ENCODE measurements at places on chromosomes 16 and 17.

DNA sequence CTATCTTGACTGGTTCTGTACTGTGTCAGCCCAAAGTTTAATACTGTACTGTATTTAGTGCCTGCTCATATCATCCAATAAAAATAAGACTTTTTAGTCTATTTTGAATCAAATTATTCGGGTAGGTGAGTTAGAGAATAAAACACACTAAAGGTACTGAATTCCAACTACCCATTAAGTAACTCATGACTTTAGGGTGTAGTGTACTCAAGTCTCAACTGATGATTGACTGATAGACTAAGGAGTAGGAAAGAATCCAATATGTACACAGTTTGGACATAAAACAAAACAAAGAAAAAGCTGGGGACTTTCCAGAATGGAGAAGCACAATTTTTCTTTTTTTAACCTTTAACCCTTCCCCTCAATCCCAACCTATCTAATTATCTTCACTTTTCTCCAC lies 4.1 kb downstream of the EZH1 start:
- no peak for DNase-seq

GRCh38 chr17:81838753-81839255 lies 4.0 kb upstream of the PPP1R27 start:
- no peak for DNase-seq

DNA sequence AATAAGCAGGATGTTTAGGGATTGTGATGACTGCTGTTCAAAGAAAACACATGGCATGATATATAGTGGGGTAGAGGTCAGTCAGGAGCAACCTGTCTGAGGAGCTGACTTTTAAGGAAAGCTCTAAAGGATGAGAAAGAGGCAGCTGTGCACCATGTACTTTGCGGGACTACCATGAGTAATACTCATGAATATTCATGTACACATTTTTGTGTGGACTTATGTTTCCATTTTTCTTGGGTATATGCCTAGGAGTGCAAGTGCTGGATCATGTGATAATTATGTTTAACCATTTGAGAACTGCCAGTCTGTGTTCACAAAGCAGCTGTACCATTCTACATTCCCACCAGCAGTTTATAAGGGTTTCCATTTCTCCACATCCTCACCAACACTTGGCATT lies 35.8 kb downstream of the BEAN1 start:
- DNase-seq, result no peak

GRCh38 chr17:46842835-46843234 lies 8.5 kb upstream of the WNT9B start:
- no peak for DNase-seq

GRCh38 chr16:28163699-28164098 lies 48.1 kb downstream of the XPO6 start:
- no peak for DNase-seq

GRCh38 chr17:18093616-18094408 lies 6.1 kb downstream of the DRG2 start:
- peak; percentile 40 for DNase-seq

All from HS-27A (cell line).